ENCODE measurements at places on chromosomes 16 and 17.

GRCh38 chr17:66570447-66571195, 264.3 kb upstream of the CACNG5 start:
- no peaks in the 10 kb centered on the region for H3K27me3 ChIP-seq
- no peaks in the 10 kb centered on the region for H3K36me3 ChIP-seq
- peaks cover 45% of the 10 kb centered on the region for H3K4me1 ChIP-seq
- H3K4me3 ChIP-seq: peak overlapping the region; percentile 0

- no peaks in the 10 kb centered on the region for H3K27me3 ChIP-seq
- H3K36me3 ChIP-seq: no peaks in the 10 kb centered on the region
- DNase-seq: no peak
- no peaks in the 10 kb centered on the region for H3K4me1 ChIP-seq
- H3K4me3 ChIP-seq: no peak overlapping the region
These were observed 56.0 kb downstream of the ZFPM1 start for GRCh38 chr16:88508868-88509748.

DNA sequence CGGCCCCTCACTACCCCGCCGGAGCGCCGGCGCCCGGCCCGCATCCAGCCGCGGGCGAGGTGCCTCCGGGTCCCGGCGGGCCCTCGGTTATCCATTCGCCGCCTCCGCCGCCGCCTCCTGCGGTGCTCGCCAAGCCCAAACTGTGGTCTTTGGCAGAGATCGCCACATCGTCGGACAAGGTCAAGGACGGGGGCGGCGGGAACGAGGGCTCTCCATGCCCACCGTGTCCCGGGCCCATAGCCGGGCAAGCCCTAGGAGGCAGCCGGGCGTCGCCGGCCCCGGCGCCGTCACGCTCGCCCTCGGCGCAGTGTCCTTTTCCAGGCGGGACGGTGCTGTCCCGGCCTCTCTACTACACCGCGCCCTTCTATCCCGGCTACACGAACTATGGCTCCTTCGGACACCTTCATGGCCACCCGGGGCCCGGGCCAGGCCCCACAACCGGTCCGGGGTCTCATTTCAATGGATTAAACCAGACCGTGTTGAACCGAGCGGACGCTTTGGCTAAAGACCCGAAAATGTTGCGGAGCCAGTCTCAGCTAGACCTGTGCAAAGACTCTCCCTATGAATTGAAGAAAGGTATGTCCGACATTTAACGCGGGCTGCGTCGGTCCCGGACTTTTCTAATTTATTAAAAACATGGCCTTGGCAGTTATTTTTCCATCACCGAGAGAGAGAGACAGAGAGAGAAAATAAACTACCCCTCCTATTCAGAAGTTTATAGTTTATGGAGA, 2.8 kb downstream of the IRX5 start:
- no peak overlapping the region for H3K27ac ChIP-seq
- H3K4me3 ChIP-seq: no peak overlapping the region
- H3K4me1 ChIP-seq: 0 out of 2 replicates have a peak, but pooled peaks cover 9% of the 10 kb centered on the region
- H3K27me3 ChIP-seq: peaks cover 79% of the 10 kb centered on the region
- no peak for DNase-seq

DNA sequence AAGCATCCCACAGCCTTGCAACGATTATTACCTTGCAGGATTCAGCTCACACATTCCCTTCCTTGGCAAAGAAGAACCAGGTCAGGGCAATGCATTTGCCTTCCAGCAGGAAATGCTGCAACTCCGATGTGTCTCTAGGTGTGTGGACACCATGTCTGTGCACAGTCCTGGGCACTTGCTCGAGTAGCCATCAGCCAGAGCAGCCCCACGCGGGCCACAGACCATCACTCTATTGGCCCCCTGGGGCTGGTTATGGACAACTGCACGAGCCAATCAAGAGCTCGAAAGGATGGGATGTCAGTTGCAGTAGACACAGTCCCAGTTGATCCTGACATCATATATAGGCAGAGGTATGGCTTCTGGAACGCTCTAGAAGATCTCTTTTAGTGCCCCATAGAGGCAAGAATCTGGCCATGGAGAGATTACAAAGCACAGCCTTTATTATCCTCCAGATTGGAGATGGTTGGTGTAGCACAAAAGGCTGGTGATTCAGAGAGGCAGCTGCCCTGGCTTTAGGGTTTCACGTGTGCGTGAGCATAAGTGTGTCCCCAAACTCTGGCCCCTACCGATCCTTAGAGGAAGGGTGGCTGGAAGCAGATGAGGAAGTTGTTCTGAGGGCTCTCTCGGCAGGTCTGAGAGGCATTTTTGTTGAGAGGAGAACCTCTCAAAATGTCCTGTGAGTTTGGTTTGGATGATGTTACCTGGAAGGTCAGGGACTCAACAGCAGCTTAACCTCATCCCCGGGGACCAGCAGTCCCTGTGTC, 403.8 kb downstream of the SEC14L1 start:
- no peaks in the 10 kb centered on the region for H3K36me3 ChIP-seq
- H3K27me3 ChIP-seq: peaks cover 49% of the 10 kb centered on the region
- no peaks in the 10 kb centered on the region for H3K4me1 ChIP-seq
- DNase-seq: no peak
- H3K27ac ChIP-seq: no peak overlapping the region

DNA sequence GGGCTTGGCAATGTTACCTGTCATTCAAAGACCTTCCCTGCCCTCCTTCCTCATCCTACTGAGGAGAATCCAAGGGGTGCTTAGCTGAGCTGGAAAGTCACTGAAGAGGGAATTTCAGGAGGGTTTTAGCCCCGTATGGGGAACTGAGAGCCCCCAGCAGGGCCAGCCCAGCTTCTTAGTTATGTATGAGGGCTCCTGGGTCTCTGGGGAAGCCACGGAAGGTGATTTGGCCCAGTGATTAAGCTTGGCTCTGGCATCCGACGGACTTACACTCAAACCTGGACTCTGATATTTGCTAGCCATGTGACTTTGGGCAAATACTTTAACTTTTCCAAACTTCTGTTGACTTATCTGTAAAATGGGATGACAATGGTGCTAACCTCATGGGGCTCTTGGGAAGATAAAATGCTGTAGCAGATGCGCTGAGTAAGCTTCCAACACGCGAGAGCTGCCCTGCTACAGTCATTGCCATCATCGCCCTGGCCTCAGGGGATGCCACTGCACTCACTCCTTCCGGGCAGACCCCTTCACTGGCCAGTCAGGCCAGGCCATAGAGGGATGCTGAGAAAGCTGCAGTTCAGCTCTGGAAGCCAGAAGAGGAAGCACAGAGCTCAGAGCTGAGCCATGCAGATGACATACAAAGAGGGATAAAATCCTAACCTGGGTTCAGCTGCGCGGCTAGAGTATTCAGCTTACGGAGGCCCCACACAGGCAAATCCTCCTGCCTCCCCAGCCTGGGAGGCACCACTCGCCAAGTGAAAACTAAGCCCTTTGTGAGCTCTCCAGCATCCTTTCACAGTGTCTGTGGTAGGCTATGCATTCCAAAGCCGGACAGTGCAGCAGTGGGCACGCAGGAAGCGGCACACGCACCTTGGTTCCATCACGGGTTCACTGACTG, 44.9 kb upstream of the PIK3R6 start:
- H3K27me3 ChIP-seq: peaks cover 8% of the 10 kb centered on the region
- no peaks in the 10 kb centered on the region for H3K36me3 ChIP-seq
- H3K4me1 ChIP-seq: peaks cover 9% of the 10 kb centered on the region

DNA sequence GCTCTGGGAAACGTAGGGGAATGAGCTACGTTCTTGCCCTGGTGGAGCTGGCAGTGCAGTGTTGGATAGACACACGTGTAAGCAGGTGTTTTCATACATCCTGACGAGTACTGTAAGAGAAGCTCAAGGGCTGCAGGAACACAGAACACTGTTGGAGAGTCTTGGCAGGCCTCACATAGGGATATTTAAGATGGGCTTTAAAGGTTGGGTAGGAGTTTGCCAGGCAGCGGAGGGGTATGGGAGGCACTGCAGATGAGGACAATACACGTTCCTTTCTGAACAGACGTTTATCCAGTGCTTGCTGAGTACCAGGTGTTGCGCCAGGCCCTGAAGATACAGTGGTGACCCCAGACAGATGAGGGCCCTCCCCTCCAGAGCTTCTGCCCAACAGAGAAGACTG, 6.3 kb downstream of the KDM8 start:
- no peaks in the 10 kb centered on the region for H3K36me3 ChIP-seq
- no peak overlapping the region for H3K27ac ChIP-seq
- H3K4me1 ChIP-seq: peaks cover under 1% of the 10 kb centered on the region

DNA sequence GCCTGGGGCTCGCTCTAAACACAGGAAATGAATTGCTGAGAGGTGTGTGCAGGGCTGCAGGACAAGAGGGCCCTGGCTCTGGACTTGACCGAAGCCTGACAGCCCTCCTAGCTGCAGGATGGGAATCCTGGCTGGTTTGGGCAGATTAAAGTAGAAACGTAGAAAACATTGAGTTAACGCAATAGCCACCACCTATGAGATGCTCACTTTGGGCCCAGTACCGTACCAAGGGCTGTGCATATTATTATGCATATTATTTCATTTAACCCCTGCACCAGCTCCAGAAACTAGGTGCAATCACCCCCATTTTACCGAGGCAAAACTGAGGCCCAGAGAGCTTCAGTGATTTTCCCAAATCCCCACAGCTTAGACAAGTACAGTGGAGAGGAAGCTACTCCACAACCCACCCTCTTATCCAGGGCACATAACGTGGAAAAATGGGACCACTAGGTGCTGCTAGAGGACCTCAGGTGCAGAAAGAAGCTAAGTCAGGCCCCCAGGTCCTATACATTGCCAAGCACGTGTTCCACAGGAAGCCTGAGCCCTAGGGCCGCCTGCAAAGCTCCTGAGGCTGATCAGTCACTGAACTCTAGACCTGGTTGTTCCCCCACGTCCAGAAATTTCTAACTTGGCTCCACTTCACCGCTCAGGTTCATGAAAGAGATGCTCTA, 79.2 kb downstream of the MYH11 start:
- no peak overlapping the region for H3K4me3 ChIP-seq
- no peaks in the 10 kb centered on the region for H3K4me1 ChIP-seq
- H3K27me3 ChIP-seq: no peaks in the 10 kb centered on the region

GRCh38 chr16:84266451-84266850, 26.6 kb upstream of the KCNG4 start:
- H3K36me3 ChIP-seq: no peaks in the 10 kb centered on the region
- no peak overlapping the region for H3K27ac ChIP-seq
- peak; percentile 51 for DNase-seq
- no peak overlapping the region for H3K4me3 ChIP-seq

- H3K27me3 ChIP-seq: no peaks in the 10 kb centered on the region
- H3K27ac ChIP-seq: peak overlapping the region; percentile 29
- peak overlapping the region; percentile 81 for H3K4me3 ChIP-seq
These were observed 1.5 kb downstream of the ZFPM1 start for GRCh38 chr16:88454523-88454947.

DNA sequence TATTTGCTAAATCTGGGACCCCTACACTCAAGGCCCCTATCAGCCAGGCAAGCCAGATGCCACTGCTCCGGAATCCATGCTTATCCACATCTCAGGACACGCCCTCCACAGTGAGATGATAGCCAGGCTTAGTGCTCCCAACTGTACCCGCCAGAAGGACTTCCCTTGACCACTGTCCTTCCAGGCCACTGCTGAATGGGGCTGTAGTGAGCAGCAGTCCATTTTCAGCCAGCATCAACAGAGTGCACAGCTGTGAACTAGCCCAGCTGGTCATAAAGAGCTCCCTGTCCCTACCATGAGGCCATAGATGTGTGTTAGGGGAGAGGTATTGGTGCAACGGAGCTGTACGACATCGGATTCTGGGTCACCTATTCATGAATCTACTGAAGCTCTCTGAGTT, 13.0 kb upstream of the MED9 start:
- H3K27me3 ChIP-seq: peaks cover 3% of the 10 kb centered on the region
- peaks cover 15% of the 10 kb centered on the region for H3K4me1 ChIP-seq
- no peak overlapping the region for H3K4me3 ChIP-seq
- H3K36me3 ChIP-seq: no peaks in the 10 kb centered on the region

DNA sequence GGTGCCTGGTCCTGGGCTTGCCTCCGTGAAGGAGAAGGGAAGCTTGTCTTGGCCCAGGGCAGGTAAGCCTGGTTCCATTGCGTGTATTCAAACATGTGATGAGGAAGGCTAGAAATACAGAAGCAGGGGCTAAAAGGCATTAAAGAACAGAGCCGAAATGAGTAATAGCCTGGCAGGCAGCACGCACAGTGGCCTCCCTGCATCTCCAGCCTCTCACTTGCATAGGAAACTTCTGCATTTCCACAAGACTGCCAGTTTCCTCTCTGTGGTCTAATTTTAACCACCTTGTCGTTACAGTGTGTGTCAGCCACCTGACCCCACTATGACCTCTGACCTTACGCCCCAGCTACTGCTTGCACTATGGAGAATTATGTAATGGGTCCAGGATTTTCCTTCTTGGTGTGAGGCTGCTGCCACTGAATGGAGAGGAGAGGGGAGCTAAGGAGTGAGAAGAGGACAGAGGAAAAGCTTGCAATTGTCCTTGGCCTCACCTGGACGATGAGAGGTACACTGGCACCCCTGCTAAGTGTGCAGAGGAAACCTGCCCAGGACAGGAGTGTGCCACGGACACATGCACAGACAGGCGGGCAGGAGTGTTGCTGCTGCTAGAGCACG, 32.8 kb downstream of the HIC1 start:
- H3K27me3 ChIP-seq: no peaks in the 10 kb centered on the region
- no peak overlapping the region for H3K27ac ChIP-seq
- peaks cover 34% of the 10 kb centered on the region for H3K4me1 ChIP-seq
- H3K4me3 ChIP-seq: no peak overlapping the region

DNA sequence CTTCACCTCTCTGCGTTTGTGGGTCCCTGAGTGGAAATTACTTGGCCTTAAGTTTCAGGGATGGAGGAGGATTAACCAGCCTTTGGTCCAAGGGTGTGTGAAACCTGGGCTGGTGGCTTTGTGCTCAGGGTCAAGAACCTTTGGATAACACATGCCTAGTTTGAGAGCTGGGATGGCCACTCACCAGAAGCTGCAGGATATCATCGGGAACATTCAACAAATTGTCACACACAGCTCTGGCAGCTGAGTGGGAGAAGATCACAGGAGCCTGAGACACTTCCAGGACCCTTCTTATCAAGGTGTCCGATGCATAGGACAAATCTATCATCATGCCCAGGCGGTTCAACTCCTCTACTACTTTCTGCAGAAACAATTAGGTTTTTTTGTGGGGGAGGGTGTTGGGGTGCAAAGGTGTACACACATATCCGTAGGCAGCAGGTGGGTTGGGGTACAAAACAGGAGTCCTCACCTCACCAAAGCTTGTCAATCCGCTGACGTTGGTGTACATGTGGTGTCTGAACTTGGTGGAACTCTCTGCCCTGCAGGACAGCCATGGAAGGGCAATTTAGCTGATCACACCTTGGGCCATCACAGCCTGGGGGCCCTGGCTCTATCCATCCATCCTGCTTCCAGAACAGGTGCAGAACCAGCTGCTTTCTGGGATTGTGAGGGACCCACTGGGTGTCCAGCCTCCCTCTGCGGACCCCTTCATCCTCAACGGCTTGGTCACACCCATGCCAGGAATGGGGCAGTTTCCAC, 2.7 kb downstream of the DPEP3 start:
- H3K4me3 ChIP-seq: no peak overlapping the region
- DNase-seq: no peak
- no peak overlapping the region for H3K27ac ChIP-seq

Measured in PC-3 (cell line).